ENCODE measurements at places on chromosomes 12 and 14.
A peak's percentile ranks its signal among the peaks of the same experiment; 100 is the strongest.

DNA sequence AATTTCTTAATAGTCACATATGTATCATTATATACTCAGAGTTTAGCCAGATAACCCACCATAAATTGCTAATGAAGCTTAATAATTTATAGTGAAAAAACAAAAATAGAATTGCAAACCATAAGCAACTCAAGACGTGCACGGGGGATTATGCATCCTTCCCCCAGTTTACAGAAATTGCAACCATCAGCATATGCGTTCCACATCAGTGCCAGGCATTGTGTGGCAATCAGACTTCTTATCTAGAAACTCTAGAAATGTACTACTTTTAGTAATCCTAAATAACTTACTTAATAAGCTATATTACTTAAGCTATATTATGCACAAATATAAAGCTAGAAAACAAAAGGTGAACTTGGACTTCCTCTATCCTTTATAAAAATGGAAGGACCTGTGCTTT is 115.8 kb downstream of the CRADD start:
- H3K27ac ChIP-seq, result no peak overlapping the region
- no peaks in the 10 kb centered on the region for H3K4me1 ChIP-seq
- no peaks in the 10 kb centered on the region for H3K27me3 ChIP-seq
- H3K36me3 ChIP-seq, result no peaks in the 10 kb centered on the region

- no peaks in the 10 kb centered on the region for H3K4me1 ChIP-seq
- no peak for DNase-seq
- H3K36me3 ChIP-seq, result no peaks in the 10 kb centered on the region
- H3K27me3 ChIP-seq, result no peaks in the 10 kb centered on the region
- H3K4me3 ChIP-seq, result no peak overlapping the region
These were observed 333.7 kb downstream of the GLT1D1 start for GRCh38 chr12:129186952-129187351.

GRCh38 chr12:3896801-3897351 is 23.7 kb upstream of the PARP11 start:
- no peak overlapping the region for H3K4me3 ChIP-seq
- H3K36me3 ChIP-seq, result no peaks in the 10 kb centered on the region
- H3K27me3 ChIP-seq, result no peaks in the 10 kb centered on the region
- no peak overlapping the region for H3K27ac ChIP-seq
- no peak for DNase-seq

DNA sequence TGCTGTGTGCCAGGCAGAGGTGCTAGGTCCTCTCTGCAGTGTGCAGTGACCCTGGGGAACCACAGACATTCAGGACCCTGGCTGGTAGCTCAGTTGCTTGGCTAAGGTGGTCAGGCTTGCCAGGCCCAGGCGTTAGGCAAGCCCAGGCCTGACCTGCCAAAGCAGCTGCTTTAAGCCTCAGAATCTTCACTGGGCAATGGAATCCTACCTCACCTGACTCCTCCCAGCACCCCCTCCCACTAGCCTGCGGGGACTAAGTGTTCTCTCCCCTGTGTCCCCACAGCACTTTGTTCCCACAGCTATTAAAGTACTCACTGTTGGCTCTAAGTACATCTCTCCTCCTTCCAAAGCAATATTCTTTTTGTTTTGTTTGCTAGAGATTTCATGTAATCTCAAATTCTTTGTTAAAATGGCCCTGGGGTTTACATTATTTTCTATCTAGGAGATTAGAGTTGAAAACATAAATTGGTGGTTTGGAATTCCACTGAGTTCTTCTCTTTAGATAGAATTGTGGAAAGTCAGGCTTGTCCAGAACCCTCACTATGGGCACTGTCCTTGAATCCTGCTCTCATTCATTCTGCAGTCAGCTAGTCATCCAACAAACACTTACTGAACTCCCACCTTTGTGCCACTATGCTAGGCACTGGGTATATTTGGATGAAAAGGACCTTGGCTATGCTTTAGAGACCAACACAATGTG is 44.4 kb downstream of the DGLUCY start:
- no peak overlapping the region for H3K4me3 ChIP-seq
- no peaks in the 10 kb centered on the region for H3K36me3 ChIP-seq
- no peak for DNase-seq

GRCh38 chr14:76412501-76412900 is 36.6 kb downstream of the ESRRB start:
- no peak overlapping the region for H3K4me3 ChIP-seq
- H3K27ac ChIP-seq, result no peak overlapping the region
- DNase-seq, result no peak
- no peaks in the 10 kb centered on the region for H3K4me1 ChIP-seq
- peaks cover 3% of the 10 kb centered on the region for H3K27me3 ChIP-seq

- no peak overlapping the region for H3K4me3 ChIP-seq
- no peaks in the 10 kb centered on the region for H3K27me3 ChIP-seq
- H3K27ac ChIP-seq, result no peak overlapping the region
- DNase-seq, result no peak
These were observed 290.3 kb downstream of the PAWR start for GRCh38 chr12:79400481-79400880.

- DNase-seq, result peak; percentile 94
- H3K4me1 ChIP-seq, result no peaks in the 10 kb centered on the region
- no peak overlapping the region for H3K27ac ChIP-seq
These were observed 44.5 kb downstream of the KDM2B start for GRCh38 chr12:121536054-121536898.

DNA sequence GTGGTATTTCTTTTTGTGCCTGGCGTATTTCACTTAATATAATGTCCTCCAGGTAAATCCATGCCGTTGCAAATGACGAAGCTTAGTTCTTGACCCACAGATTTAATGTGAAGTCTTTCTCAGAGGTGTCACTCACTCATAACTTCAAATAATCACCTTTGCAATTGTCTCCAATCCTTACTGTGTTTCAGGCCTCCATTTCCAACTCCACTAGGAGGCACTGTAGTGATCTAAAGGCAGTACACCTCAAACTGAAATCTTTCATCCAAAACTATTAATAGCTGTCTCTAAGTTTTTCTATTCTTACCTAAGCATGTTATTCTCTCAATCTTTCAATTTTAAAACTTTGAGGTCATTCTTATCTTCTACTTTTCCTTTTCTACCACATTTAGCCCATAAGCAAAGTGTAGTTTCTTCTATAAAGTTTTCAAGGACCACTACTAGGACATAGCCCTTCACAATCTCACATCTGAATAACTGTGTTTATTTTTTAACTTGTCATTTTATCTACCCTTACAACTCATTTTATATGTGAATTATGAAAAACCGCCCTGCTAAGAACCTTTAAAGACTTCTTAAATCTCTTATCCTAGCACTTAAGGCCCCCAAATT is 25.5 kb upstream of the FBXO34 start:
- no peak for DNase-seq
- H3K4me1 ChIP-seq, result no peaks in the 10 kb centered on the region
- no peaks in the 10 kb centered on the region for H3K27me3 ChIP-seq
- no peak overlapping the region for H3K27ac ChIP-seq

Measured in aorta (tissue), 5 donors.